Right cardiac atrium (tissue), 5 donors: ENCODE measurements at places on chromosomes 1 and 21.

DNA sequence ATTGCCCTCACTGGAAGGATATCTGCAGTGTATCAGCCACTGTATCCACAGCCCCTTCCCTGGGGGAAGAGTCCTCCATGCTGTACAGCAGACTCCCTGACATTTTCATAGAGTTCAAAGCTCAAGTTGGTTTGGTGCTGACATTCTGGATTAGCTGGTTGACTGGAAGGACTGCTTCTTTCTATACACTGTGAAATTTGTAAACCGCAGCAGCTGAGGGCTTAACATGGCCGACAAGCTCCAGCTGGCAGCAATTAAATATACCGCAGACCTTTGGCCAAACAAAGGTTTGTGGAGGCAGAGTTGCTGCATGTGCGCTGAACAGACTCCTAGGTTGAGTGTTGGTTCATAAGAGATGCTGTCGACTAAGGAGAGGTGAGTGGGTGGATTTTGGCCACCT is 126.4 kb downstream of the DHRS3 start:
- no peak for DNase-seq

GRCh38 chr1:24713176-24713575 is 32.1 kb upstream of the CLIC4 start:
- no peak for DNase-seq

- DNase-seq: no peak
These were observed 107.1 kb downstream of the PLPPR4 start for GRCh38 chr1:99371413-99371812.

DNA sequence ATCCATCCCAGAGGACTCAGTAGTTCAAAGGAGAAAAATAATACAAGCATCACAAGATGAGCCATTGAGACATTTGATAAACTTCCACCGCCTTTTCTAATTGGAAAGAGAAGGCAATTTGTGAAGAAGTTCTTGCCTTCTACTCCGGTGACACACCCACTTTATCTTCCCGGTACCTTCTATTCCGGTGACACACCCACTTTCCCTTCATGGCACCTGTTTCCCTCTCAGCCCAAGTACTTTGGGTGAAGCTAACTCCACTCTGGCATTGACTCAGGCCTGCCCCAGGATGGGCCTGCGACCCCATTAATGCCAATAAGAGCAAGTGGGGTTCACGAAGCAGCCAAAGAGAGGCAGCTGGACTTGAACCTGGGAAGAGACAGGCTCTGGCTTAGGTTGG is 38.2 kb downstream of the CLDN14 start:
- no peak for DNase-seq

DNA sequence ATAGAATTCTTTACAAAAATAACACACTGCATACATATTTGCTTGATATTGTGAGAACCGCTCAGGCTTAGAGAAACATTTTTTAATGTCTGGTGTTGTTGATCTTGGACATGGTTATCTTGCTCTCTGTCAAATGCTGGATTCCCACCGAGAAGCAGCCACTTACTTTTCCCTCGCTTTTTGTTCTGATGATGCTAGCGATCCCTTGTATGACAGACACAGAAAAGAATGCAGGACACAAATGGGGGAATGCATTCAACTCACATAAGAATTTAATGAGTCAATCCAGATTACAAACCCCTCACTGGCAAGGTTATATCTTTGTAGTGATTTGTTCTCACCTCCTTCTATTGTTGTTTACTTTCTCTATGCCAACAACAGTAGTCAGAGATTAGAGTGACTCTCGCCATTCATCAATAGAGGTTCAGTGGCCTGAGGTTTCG is 76.8 kb upstream of the AKT3 start:
- no peak for DNase-seq

DNA sequence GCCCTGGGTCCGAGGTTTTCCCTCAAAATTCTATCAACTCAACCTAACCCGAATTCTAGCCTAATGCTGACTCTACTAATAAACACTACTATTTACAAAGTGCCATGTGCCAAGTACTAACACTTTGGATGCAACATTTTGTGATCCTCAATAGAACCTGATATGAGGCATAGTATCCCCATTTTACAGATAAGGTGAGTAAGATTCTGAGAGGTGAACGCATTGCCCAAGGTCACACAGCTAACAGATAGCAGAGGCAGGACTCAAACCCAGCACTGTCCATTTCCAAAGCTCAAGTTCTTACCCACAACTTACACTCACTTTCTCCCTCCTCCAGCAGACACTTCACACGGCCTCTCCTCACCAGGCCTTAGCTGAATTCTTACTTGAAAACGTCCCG is 46.0 kb upstream of the LAPTM5 start:
- DNase-seq: no peak
